ENCODE measurements at places on chromosomes 6 and 20.

DNA sequence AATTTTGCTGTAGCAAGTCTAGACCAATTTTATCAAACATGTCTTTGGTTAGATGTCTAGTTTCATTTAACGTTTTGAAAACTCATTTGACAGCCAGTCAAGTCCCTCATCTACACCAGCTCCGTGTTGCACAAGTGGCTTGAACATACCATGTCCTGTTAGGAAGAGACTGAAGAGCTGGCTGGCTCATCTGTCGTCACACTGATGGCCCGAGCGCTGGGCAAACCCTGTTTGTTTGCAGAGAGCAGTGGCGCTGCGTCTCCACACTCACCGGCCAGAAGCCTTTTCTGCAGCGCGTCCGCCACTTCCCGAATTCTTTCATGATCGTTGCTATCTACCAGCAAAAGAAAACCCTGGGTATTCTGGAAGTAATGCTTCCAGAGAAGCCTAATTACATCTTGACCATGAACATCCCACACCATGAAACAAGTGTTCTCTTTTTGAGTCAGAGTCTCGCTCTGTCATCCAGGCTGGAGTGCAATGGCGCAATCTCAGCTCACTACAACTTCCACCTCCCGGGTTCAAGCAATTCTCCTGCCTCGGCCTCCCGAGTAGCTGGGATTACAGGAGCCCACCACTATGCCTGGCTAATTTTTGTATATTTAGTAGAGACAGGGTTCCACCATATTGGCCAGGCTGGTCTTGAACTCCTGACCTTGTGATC is 10.7 kb upstream of the TCFL5 start:
- DNase-seq, result no peak

DNA sequence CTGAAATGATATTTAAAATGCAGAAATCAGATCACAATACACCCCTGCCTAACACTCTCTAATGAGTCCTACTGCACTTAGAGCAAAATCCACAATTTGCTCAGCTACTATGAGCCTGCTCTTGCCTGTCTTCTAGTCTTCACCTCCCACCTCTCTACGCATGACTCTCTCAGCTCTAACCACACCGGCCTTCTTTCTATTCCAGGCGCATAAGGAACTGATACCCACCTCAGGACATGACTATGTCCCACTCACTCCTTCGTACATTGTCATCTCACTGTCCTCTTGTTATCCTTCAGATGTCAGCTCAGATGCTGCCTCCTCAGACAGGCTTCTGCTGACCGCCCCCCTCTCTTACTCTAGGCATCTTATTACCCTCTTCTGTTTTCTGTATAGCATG is 201.0 kb upstream of the FLRT3 start:
- DNase-seq, result no peak

DNA sequence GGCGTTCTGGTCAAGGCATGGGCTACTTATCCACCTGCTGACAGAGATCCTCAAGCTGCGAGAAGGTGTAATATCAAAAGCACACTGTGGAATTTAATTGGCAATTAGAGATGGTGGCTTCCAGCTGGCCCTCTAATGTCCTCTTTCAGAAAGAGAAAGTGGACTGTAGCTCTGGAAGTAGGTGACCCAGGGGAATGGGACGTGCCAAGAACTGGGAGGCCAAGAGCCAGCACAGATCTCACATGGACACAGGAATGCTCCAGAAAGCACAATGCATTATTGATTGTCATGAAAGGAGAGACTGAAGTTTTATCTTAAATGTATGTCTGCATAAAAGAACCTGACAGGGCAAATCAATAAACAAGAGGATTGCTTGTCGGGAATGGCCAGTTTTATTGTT is 198.6 kb upstream of the CDH4 start:
- DNase-seq, result no peak

- DNase-seq, result no peak
Measured at GRCh38 chr6:79010422-79010821, 67.6 kb downstream of the PHIP start.

DNA sequence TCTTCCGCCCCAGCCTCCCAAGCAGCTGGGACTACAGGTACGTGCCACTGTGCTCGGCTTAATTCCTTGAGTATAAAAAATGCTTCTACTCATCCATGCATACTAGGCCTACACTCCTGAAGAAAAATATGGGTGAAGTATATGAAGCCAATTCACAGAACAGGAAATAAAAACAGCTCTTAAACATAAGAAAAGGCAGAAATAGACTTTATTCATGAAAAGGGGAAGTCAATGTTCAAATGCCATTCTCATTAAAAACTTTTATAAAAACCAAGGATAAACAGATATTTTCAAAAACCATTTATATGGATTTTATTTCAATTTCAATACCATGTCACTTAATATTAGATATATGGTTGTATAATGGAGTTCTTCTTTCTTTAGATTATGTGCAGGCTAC is 18.3 kb downstream of the SERPINB9 start:
- no peak for DNase-seq

GRCh38 chr20:19283490-19284025 is 71.1 kb downstream of the SLC24A3 start:
- no peak for DNase-seq

GRCh38 chr6:105495515-105495914 is 92.6 kb upstream of the PREP start:
- no peak for DNase-seq

DNA sequence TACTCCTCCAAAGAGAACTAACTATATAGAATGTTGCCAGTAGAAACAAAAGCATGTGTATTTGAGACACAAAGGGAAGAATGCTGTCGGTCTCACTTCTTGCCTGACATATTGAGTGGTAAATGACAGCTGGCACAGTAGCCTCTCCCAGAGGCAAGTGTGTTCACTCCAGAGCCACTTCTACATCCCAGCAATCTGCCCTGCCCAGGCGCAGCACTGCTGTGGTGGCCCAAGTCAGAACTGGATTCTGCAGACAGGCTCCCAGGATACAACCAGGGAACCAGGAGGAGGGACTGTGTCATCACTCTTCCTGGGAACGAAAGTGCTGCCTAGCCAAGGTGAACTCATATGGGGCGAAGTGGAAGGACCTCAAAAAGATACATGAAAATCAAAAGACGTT is 103.2 kb upstream of the ARMC2 start:
- DNase-seq, result no peak

Data from activated naive CD8-positive, alpha-beta T cell treated with anti-CD3 and anti-CD28 coated beads, Interleukin-2, amount 50 U/mL, for 16 hours (primary cell).